ENCODE measurements at places on chromosomes 7 and 10.
A peak's percentile ranks its signal among the peaks of the same experiment; 100 is the strongest.

DNA sequence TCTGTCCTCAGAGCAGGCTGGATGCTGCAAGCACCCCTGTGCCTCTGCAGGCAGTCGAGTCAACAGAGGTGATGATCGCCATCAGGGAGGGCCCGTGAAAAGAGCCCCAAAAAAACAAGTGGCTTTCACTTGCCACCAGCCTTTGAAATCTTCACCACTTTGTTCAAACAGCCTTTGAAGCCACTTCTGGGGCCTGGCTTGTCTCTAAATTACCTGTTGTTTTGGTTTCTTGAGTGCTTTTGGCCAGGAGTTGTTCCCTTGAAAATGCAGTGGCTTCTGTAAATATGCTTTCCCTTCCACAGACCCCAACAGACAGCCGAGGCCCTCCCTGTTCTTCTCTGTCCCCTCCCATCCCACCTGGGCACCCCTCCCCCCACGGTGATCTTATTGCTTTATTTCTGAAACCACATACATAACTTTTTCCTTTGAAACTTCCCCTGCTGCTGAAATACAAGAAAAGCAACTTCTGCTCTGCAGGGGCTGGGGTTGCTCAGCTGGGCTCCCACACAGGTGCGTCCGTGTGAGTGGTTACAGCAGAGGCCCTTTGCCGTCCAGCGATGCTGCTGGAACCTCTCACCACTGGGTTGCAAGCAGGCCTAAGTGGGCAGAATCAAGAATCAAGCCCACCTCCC, 283.8 kb upstream of the SHH start:
- no peak for DNase-seq

DNA sequence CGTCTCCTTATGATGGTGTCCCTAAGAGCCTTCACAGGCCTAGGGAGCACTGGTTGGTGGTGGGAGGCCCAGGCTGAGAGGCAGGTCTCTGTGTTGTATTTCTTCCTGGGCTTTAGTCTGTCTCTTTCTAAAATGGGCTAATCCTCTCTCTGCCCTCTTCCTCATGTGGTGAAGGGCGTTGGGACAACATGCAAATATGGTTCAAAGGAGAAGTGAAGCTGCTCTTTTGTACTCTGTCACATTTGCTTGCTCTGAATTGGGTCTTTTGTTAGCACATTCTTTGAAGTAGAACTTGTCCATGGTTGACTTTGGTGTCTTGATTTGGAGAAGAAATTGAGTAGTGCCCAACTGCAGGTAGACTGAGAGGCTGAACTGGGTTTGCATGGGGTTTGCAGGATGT, 814 bp downstream of the HK1 start:
- DNase-seq = no peak

GRCh38 chr10:63633677-63634487, 112.7 kb downstream of the REEP3 start:
- DNase-seq = peak; percentile 54

DNA sequence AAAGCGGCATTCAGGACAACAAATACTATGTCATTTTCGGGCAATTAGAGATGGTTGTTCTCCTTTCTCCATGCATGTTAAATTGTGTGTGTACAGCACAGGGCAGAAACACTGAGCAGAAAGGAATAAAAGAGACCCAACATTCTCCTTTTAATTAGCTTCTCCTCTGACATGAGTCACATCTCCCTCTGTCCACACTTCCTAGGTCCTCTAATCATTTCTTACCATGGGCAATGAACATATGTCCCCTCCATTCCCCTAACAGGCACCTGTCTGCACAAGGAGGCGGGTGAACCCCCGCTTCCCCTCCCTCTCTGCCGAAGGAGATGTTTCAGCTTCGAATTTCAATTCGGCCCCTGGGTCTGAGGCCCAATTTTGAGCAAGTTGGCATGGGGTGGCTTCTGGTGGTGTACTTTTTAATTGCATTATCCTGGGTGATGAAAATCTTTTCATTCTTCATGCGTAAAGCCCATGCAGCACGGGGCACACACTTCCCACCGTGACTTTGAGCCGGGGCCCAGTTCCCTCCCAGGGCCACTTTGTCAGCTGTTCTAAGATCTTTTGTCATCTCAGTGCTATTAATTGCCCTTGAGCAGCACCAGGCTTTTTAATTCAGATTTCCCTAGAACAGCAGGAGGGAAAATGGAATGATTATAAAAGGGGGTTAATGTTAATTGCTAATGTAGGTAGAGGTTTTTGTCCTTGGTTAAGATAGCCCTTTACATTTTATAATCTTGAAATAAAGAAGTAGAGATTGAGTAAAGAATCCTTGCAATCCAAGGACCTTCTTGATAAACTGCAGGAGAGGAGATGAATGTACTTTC, 219.5 kb upstream of the NRP1 start:
- DNase-seq = no peak

- DNase-seq = no peak
These were observed 7.8 kb upstream of the LFNG start for GRCh38 chr7:2511769-2512168.

- no peak for DNase-seq
These were observed 171.6 kb upstream of the SVIL start for GRCh38 chr10:29806350-29806788.

DNA sequence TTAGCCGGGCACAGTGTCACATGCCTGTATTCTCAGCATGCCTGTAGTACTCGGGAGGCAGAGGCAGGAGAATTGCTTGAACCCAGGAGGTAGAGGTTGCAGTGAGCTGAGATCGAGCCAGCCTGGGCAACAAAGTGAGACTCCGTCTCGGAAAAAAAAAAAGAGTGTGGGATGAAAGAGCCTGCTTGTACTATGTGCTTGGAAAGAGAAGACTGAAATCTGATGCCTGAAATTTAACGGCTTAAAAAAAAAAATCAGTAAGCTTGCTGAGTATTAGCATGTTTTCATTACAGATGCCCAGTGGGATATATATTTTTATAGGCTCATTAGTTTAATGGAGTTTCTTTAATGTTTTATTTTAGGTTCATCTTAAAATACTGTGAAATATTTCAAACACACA, 4.2 kb downstream of the NT5C2 start:
- DNase-seq = no peak

- peak; percentile 16 for DNase-seq
These were observed 491 bp upstream of the AKAP9 start for GRCh38 chr7:91940171-91940570.

DNA sequence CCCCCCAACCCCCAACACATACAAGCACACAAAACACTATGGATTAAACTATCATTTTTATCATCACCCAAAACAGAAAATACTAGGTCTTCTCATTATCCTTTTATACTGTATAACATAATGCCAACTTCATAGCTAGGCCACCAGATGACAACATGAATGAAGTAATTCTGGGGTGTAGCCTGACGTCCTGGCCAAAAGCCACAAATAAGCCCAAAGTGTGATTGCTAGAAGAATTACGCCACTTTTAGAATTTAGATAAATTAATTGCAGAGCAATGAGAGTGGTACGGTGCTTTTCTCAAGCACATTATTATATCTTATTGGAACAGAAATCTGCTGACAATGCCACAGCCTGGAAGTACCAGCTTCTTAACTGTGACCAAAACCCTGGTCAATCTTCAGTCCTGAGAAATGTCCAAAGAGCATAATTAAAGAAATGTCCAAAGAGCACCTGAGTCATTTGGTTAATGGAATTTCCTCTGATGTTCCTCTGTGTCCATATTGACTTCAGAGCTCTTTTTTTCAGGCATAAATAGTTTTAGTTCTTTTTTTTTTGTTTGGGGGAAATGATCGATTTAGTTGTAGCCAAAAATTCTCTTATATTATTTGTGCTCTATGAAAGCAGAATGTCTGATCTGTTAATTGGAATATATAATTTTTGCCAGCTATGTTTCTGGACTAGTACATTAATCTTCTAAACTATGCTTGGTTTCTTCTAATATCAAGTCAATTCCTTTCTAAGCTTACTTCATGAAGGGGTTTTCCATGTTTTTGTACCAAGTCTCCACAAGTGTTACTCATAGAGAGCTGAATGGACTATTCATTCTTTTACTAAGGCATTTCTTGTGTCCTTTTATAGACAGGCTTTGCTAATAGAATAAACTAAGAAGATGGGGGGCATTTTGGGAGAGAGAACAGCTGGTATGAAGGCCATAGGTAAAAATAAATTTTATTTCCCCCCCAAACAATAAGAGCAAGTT, 233.4 kb upstream of the SLC26A5 start:
- peak; percentile 8 for DNase-seq

GRCh38 chr10:32139223-32140073, 83.2 kb upstream of the KIF5B start:
- peak; percentile 90 for DNase-seq

GRCh38 chr10:23341004-23341403, 3.6 kb downstream of the C10orf67 start:
- peak; percentile 64 for DNase-seq

GRCh38 chr7:83836028-83836427, 187.1 kb upstream of the SEMA3E start:
- DNase-seq = no peak

GRCh38 chr7:24971333-24972165, 8.4 kb downstream of the OSBPL3 start:
- DNase-seq = peak; percentile 68

DNA sequence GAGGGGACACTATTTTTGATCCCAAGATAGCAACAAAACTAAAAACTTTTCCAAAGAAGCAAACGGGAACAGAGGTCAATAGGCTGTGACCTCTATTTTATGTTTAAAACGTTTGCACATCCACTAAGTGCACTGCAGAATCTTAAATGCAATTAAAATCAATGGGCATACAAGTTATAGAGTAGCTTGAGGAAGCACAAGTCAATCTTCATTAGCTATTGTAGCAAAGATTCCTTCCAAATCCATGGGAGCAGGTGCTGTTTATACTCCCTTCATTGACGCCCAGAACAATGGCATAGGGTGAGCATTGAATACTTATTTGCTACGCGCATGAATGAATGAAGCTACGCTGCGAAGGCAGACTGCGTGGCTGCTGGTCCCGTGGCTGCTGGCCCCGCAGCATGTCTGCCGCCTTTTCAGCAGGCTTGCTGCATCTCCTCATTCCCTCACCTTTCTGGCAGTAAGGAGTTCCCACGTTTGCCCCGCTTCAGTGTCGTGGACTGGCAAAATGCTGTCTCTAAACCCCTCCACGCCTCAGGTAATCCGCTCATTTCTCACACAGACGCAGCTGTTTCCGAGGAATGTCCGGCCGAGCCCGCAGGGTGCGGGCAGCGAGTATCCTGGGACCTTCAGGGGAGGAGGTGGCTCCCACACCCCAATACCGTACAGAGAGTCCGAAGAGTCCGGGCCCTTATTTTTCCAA, 754 bp upstream of the PHYHIPL start:
- DNase-seq = no peak

DNA sequence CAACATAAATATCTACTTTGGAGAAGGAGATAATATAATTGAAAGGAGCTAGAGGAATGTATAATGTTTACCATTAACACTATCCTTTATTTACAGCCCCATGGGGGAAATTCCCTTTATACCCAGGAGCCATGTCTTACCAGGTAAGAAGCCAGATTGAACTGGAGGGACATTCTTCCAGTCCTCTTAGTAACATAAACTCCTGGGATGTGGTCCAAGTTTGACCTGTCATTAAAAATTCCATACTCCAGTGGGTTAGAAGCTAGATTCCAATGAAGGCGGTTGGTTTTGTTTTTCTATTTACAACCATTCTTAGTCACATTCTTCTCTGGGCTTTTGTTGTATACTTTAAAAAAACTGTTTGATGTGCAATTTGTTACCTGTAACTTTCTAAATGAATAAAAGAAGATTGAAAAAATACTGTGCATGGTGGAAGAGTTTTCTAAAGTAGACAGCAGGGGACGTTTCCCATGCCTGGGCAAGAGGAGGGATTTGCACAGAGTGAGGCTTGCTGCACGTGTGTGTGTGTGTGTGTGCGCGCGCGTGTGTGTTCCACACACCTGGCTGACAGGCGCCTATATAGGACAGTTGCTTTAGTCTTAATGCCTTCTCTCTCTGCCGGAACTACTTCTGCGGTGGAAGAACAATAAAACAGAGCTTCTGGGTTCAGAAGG, 2.0 kb downstream of the PLCE1 start:
- peak; percentile 71 for DNase-seq

- no peak for DNase-seq
These were observed 93.8 kb downstream of the WDR37 start for GRCh38 chr10:1149793-1150637.

DNA sequence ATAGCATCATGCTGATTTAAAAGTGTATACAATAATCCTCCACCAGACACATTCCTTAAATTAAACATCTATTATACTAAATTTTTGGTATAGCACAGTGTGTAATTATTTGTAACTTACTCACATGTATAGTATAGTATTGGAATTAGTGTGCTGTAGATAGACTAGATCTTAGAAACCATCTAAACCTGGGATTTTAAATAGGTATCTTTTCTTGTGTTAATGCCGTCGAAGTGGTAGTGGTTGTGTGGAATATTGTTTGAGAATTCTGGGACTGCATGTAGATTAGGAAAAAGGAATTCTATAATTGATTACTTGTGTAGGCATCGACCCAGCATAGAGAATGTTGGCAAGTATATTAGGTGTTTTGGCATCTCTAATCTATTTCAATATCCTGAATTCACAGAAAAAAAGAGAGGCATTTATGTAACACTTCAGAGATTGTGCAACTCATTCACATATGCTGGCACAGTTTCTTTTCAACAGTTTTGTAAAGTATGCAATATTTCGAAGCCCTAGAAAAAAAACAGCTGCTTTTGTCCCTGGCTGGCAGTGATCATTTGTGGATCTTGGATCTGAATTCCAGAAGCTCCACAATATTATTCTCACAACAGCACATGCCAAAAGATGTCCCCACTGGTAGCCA, 145.5 kb upstream of the AGR3 start:
- no peak for DNase-seq

- peak; percentile 63 for DNase-seq
These were observed 5.7 kb downstream of the CYP17A1 start for GRCh38 chr10:102831322-102832071.

DNA sequence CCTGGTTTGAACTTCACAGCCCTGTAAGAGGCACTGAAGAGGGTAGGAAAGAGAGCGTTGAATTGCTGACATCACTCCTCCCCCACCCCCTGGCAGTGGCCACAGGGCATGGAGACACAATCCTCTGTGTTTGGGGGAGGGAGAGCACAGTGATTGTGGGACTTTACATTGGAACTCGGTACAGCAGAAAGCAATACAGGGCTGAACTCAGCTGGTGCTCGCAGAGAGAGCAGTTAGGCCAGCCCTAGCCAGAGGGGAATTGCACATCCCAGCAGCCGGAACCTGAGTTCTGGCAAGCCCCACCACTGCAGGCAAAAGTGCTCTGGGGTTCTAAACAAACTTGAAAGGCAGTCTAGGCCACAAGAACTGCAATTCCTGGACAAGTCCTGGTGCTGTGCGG, 24.0 kb upstream of the CUL1 start:
- no peak for DNase-seq

All from fibroblast of skin of right biceps (primary cell).